ENCODE measurements at places on chromosomes 4 and X. TPM values are rescaled to one million over a fixed set of nuclear protein-coding genes. Genes with fewer than 3 reads are reported as not detected.

Gene PRDM8
- 2.6 TPM for total RNA-seq

Gene MFAP3L
- total RNA-seq = 1.7 TPM

Gene FTSJ1
- total RNA-seq = 45.8 TPM

Gene ZFP92
- total RNA-seq = 0.23 TPM

Gene OPN1MW2
- not detected for total RNA-seq

Gene CENPVL2
- 1.6 TPM for total RNA-seq

Gene RASSF6
- total RNA-seq = not detected

Gene IQCM
- not detected for total RNA-seq

Gene WDFY3
- total RNA-seq = 53.5 TPM

Gene PLAC8
- 0.57 TPM for total RNA-seq

Gene COL4A6
- total RNA-seq = 21.5 TPM

Gene VCX
- total RNA-seq = not detected
